ENCODE measurements at places on chromosomes 5 and 9. TPM values are rescaled to one million over a fixed set of nuclear protein-coding genes. Genes with fewer than 3 reads are reported as not detected.
A peak's percentile ranks its signal among the peaks of the same experiment; 100 is the strongest.

GRCh38 chr5:156188016-156188415 lies 138.9 kb upstream of the SGCD start:
- no peaks in the 10 kb centered on the region for H3K36me3 ChIP-seq
- DNase-seq, result no peak
- H3K4me1 ChIP-seq, result no peaks in the 10 kb centered on the region
- H3K27ac ChIP-seq, result no peak overlapping the region
- no peak overlapping the region for H3K4me3 ChIP-seq

DNA sequence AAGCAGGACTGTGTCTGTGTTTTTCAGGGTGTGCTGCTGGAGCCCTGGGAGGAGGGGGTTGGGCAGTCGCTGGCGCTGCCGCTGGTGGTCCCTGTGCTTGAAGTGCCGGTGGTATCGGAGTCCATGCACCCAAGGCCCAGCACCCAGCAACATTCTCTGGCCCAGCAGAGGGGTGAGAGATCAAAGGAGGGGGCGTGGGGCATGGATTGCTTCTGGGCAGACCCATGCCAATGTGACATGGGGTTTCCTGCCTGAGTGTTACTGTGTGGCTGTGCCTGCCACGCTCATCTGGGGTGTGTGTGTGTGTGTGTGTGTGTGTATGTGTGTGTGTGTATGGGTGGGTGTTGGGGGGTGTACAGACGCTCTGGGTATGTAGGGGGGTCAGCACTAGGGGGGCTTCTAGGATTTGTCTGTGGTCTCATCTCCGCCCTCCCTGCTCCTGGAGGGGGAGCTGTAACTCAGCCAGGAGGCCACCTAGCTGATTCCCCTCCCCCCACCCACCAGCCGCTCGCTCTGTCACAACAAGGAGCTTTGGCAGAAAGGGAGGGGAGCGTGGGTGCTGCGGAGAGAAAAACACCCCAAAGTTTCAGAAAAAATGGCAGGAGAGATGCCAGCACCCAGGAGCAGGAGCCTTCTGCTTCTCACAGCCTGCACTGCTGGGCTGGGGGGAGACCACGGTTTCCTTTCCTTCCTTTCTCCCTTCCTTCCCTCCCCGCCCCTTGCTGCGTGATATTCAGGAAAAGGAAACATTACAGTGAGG lies 35.9 kb upstream of the HSPA9 start:
- no peak for DNase-seq
- no peak overlapping the region for H3K4me3 ChIP-seq
- H3K36me3 ChIP-seq, result no peaks in the 10 kb centered on the region
- H3K4me1 ChIP-seq, result peaks cover 3% of the 10 kb centered on the region
- peaks cover 56% of the 10 kb centered on the region for H3K27me3 ChIP-seq

PDCD1LG2 gene
- 2.0 TPM for total RNA-seq

- H3K27ac ChIP-seq, result no peak overlapping the region
- H3K4me1 ChIP-seq, result no peaks in the 10 kb centered on the region
- peaks cover 24% of the 10 kb centered on the region for H3K27me3 ChIP-seq
- DNase-seq, result no peak
- no peaks in the 10 kb centered on the region for H3K36me3 ChIP-seq
Observed at GRCh38 chr5:66273121-66273520, 129.0 kb downstream of the SREK1 start.

GRCh38 chr5:109659901-109660300 lies 29.8 kb upstream of the MAN2A1 start:
- H3K27ac ChIP-seq, result no peak overlapping the region
- peaks cover 21% of the 10 kb centered on the region for H3K4me1 ChIP-seq
- no peak for DNase-seq
- no peak overlapping the region for H3K4me3 ChIP-seq
- peaks cover 18% of the 10 kb centered on the region for H3K27me3 ChIP-seq

DNA sequence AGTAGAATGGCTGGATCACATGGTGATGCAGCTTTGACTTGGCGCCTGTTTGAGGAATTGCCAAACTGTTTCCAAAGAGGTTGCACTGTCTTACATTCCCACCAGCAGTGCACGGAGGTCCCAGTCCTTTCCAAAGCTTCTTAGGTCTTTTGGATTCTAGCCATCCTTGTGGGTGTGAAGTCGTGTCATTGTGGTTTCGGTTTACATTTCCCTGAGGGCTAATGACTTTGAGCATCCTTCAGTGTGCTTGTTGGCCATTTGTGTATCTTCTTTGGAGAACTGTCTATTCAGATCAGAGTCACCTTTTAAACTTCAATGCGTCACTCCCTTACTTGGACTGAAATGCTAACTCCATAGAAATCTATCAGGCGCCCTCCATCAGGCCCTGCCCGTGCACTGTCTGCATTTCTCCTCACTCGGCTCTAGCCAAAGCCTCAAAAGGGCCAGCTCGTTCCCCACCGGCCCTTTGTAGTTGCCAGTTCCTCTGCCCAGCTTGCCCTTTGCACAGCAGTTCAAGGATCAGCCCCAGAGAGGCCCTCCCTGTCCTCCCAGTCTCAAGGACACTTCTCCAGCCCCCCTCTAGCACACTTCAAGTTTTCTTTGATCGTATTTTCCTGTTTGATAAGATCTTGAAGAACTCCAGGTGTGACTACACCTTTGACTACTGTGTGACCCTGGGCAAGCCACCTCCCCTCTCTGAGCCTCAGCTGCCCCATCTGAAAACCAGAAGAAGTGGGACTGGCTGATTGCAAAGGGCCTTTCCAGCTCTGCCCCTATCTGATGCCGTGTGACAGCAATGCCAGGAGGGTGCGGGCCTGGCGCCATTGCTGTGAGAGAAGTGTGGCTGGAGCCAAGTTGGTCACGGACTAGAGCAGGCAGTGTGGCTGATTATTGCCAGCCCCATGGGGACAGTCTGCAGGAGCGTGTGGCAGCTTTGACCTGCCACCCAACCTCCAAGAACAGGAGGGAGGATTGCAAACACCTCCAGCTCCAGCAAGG lies 5.6 kb downstream of the HRH2 start:
- no peak for DNase-seq
- no peak overlapping the region for H3K27ac ChIP-seq
- peaks cover 76% of the 10 kb centered on the region for H3K36me3 ChIP-seq
- H3K27me3 ChIP-seq, result no peaks in the 10 kb centered on the region
- H3K4me1 ChIP-seq, result peaks cover 65% of the 10 kb centered on the region

CCL27 gene
- 0.55 TPM for total RNA-seq

GRCh38 chr5:97458851-97459250 lies 275.8 kb upstream of the RIOK2 start:
- H3K27me3 ChIP-seq, result no peaks in the 10 kb centered on the region
- no peaks in the 10 kb centered on the region for H3K4me1 ChIP-seq
- DNase-seq, result no peak
- H3K4me3 ChIP-seq, result no peak overlapping the region
- no peaks in the 10 kb centered on the region for H3K36me3 ChIP-seq

EQTN gene
- not detected for total RNA-seq

GRCh38 chr5:138596105-138596881 lies 21.1 kb upstream of the HSPA9 start:
- peaks cover under 1% of the 10 kb centered on the region for H3K4me1 ChIP-seq
- no peak overlapping the region for H3K4me3 ChIP-seq
- no peaks in the 10 kb centered on the region for H3K36me3 ChIP-seq
- H3K27ac ChIP-seq, result no peak overlapping the region
- no peak for DNase-seq

COL23A1 gene
- not detected for total RNA-seq

GRCh38 chr5:29779141-29779540 lies 1414.3 kb upstream of the CDH6 start:
- H3K4me3 ChIP-seq, result no peak overlapping the region
- H3K36me3 ChIP-seq, result no peaks in the 10 kb centered on the region
- no peak for DNase-seq
- no peak overlapping the region for H3K27ac ChIP-seq

GRCh38 chr9:105911104-105911911 lies 217.0 kb downstream of the TMEM38B start:
- H3K4me1 ChIP-seq, result no peaks in the 10 kb centered on the region
- H3K27me3 ChIP-seq, result no peaks in the 10 kb centered on the region
- no peak overlapping the region for H3K27ac ChIP-seq

GRCh38 chr9:37038302-37038942 lies 4.4 kb upstream of the PAX5 start:
- H3K4me1 ChIP-seq, result peaks cover 22% of the 10 kb centered on the region
- peaks cover 4% of the 10 kb centered on the region for H3K36me3 ChIP-seq
- H3K27me3 ChIP-seq, result peaks cover 84% of the 10 kb centered on the region
- peak overlapping the region; percentile 42 for H3K4me3 ChIP-seq

Data from activated T-helper 2 cell treated with anti-CD3 and anti-CD28 coated beads, Interferon-gamma antibody, Interleukin-2, Interleukin-4, amounts not matched to agents 10 μg/mL and 5 μg/mL and 100 μg/mL, durations not matched to agents 14 hours and 24 hours and 36 hours (primary cell).